ENCODE measurements at places on chromosomes 4 and X. TPM values are rescaled to one million over a fixed set of nuclear protein-coding genes. Genes with fewer than 3 reads are reported as not detected.

GRCh38 chr4:101163936-101164335 is 183.4 kb downstream of the PPP3CA start:
- DNase-seq, result no peak

DNA sequence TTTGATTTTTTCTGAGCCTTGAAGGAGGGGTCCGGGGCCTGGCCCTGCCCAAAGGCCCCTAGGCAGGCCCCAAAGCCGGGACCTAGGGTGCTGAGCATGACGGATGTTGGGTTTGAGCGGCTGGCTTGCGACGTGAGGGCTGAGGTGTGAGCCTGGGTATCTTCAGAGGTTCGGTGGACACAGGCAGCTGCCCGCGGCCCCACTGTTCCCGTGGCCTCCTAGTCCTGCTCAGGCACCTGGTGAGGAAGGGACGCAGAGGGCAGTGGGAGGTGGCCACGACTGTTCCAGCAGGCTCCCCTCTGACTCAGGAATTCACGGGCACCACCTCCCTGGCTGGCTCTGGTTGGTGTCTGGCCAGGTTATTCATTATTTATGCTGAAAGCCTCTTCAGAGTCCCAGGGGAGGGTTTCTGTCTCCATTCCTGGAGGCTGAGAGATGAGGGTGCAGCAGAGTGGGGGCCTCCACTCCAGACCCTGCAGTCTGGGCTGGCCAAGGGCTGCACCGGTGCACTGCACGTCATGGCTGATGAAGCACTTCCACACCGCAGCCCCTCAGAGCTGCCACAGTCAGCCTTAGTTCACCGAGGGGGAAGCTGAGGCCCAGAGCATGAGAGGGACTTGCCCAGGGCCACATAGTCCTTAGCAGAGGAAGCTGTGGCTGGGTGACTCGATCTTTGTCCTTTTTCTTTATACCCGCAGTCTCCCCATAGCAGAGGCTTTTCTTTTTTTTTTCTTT is 2.2 kb downstream of the MSANTD1 start:
- DNase-seq, result no peak

DNA sequence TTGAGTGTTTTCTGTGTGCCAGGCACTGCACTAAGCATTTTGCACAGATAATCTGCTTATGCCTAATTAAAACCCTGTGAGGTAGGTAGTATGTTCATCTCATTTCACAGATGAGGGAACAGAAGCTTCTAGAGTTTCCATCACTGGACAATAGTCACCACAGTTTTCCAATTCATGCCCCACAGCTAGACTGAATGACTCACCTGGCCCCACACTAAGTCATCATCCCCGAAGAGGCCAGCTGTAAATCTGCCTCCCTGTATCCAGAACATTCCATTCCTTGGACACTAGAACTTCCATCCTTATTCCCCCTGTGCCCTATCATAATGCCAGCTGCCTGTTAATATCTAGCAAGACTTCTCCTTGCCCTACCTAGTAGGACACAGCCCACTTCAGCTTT is 40.9 kb upstream of the NYX start:
- DNase-seq, result no peak

DNA sequence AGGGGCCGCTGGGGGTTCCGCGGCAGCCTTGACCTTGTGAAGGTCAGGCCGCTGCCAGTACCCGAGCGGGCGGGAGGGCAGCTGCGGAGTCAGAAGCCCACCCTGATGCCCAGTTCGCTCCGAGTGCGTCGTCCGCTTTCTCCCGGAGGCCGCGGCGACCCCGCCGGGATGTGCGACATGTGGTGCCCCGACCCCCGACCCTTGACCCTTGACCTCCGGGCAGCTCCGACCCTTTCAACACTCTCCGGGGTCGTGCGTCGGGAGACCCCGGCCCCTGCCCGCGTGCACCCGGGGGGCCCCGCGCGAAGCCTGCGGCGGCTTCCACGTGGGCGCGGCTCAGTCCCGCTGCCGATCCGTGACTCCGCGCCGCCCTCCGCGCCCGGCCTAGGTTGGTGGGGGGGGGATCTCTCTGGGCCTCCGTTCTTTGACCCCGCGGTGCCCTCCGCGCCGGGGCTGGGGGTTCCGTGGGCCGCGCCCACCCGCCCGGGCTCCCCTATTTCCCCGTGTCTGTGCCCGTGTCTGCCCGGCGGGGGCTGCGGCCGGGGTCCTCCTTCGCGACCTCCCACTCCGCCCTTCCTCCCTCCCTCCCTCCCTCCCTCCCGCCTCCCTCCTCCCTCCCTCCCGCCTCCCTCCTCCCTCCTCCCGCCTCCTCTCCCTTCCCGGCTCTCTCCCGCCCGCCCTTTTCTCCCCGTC is 609 bp upstream of the SLC25A6 start:
- peak; percentile 15 for DNase-seq

- no peak for DNase-seq
Observed at GRCh38 chrX:2401590-2402360, 99.0 kb downstream of the DHRSX start.

The RTL5 gene
- 1.7 TPM for polyA plus RNA-seq

The ADAMTS3 gene
- polyA plus RNA-seq, result 0.77 TPM

The BEX1 gene
- 0.66 TPM for polyA plus RNA-seq

The UPF3B gene
- polyA plus RNA-seq, result 7.5 TPM

DNA sequence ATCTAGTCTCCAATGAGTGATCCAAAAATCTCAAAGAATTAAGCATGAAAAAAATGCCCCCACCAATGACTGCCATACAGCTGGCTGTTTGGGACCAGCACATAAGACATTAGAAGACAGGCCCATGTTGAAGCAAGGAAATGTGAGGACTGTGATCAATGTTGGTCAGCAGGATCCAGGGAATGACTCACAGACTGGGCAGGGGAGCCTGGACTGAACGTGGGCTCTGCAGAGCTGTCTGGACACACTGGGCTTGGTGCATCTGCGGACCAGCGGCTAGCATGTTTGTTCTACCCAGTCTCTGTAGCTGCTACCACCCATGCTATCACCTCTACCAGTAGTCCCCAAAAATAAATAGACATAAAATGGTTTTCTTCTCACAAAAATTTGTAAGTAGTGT is 108.6 kb downstream of the PALLD start:
- no peak for DNase-seq

GRCh38 chrX:154727418-154727817 is 23.5 kb downstream of the GAB3 start:
- DNase-seq, result no peak

DNA sequence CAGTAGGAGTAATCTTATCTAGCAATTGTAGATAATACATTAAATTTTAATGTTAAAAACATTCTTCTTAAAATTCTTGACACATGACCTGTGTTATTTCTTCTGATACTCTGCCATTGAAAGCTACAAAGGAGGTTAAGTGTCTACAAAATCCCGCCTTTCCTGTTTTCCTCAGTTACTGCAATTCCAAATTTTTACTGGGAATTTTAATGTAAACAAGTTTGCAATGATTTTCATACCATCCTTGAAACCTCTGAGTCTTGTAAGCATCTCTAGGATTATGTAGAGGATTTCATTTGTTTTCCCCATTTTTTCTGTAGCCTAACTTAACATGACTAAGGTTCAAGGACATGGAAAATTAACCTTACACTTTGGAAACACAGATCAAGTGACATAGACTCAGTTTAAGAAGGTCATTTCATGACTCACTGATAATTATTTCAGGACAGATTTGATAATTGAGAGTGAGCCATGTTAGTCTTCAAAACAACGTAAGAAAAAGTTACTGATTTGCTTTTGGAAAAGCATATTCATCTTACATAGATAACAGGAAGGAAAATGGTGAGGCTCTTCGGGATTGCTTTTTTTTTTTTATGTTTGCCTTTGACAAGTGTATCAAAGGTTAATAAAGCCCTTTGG is 39.6 kb upstream of the PDLIM5 start:
- DNase-seq, result no peak

- DNase-seq, result no peak
Observed at GRCh38 chr4:152062936-152063620, 302.3 kb upstream of the GATB start.

GRCh38 chr4:139672732-139673131 is 7.1 kb downstream of the MGST2 start:
- no peak for DNase-seq

The TIGD4 gene
- not detected for polyA plus RNA-seq

The NPNT gene
- polyA plus RNA-seq, result not detected

GRCh38 chrX:68918202-68918601 is 89.4 kb downstream of the EFNB1 start:
- DNase-seq, result no peak

DNA sequence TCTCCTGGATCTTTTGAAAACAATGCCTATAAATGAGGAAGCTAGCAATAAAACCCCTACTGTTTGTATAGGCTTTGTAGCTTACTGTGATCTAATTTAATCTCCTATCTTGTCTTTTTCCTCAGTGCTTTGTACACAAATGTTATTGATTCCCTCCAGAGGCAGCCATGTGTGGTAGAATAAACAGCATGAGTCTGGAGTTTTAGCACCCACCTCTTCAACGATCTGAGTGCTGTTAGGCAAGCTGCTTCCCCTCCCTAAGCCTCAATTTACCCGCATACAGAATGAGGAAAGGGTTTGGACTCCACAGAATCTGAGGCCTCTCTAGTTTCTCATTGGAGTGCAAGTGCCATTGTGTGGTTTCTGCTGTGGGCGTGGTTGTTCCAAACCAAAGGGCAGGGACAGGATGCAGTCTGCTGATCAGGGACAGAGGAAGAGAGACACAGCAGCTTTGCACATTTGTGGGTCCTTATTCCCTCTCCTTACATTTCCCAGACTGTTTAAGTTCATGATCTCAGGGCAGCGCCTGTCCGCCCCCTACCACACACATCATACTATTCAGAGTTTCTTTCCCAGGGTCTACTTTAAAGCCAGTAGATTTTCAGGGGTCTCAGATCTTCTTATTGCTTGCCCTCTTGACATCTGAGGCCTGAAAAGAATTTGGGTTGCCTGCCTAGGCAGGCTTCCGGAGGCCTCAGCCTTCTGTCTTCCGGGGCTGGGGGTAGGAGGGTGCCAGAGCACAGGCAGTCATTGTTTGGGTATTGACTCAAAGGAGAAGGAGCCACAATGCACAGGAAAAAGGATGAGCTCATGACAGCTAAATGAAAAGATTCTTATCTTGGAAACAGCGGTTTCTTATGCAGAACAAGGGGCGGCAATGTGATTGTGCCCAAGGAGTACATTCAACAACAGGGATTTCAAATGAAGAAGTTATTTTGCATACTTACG is 114.9 kb upstream of the TEX13D start:
- no peak for DNase-seq

DNA sequence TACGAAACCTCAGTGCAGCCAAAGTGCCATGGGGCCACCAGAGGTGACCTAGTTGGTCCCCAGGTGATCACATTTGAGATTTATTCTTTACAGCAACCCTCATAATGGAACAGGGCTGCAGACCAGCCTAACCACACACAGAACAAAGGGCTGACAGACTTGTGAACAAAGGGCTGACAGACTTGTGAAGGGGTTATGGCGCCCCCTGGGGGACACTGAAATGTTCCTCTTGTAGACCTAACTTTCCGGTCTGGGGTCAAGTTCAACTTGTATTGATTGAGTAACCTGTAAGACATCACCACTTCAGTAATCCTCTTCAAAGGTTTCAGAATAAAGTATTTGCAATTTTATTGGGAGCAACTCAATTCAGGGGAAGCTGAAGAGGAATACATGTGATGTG is 175.9 kb upstream of the RPS6KA3 start:
- peak; percentile 41 for DNase-seq

The C4orf51 gene
- not detected for polyA plus RNA-seq

The YY2 gene
- 2.0 TPM for polyA plus RNA-seq

DNA sequence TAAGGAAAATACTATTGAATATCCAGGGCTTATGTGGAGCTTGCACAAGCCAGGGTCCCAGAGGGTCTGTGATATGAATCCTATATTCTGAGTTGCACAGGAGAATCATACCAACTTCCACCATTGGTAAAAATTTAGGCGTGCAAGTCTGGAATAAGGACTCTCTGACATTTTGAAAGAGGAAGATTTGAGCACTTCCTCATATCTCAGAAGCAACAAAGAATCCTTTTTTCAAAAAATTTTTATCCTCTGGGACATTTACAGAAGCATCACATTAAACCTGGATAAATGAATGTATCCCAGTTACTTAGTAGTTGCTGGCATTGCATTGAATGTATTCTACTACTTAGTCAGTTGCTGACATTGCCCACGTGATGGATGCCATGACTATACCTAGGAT is 24.2 kb upstream of the CAMK2D start:
- DNase-seq, result no peak

DNA sequence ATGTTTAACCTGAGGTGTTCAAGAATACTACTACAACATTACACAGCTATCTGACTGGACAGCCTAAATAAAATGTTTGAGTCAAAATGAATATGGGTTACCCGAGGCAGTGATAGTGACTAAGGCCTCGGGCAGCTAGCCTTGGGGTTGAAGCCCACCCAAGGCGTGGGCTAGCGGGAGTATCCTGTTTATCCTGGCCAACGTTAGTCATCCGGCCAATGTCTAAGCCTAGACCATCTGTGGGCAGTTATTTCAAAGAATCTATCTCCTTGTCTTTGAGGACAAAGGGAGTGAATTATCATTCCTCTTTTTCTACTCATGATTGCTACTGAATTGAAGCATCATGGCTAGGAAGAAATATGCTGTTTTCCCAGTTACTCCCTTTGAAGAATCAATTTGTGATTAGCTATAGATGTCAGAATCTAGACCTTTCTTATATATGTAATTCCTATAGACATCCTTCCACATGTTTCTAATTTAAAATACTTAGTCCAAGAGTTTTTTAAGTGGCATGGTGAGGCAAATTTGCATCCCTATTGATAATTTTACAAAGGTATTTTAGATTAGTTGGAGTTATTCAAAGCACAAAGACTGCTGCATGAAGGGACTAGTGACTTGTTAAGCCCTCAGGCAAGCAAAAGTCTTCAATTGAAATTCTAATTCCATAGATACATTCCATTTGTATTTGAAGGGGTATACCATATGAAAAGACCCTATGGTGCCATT is 6.0 kb upstream of the PDGFC start:
- DNase-seq, result peak; percentile 90

The IGSF1 gene
- polyA plus RNA-seq, result not detected

The ATP1B4 gene
- not detected for polyA plus RNA-seq

The RIPPLY1 gene
- not detected for polyA plus RNA-seq

DNA sequence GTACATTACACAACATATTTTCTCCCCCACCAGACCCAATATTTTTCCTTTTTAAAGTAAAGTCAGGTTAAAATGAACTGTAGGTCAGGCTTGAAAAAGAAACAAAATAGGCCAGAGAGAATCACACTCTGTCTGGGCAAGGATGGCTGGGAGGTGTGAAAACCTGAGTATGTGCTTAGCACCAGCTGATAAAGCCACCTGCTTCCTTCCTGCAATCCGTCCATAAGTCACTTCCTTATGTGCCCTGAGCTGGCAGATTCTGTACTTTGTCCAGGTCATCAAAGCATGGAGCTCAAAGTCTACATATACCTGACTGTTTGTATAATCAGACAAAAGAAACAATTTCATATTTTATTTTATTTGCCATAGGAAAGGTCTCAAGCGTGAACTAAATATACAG is 37.7 kb downstream of the ANTXR2 start:
- DNase-seq, result no peak

Measured in AG04450 (cell line).